NCI-H2171 treated with DMSO at 0.1 percent for 48 hours (cell line): ENCODE measurements at places on chromosomes 3 and 15.

GRCh38 chr15:37084602-37085001 lies 15.7 kb downstream of the MEIS2 start:
- no peak for DNase-seq

DNA sequence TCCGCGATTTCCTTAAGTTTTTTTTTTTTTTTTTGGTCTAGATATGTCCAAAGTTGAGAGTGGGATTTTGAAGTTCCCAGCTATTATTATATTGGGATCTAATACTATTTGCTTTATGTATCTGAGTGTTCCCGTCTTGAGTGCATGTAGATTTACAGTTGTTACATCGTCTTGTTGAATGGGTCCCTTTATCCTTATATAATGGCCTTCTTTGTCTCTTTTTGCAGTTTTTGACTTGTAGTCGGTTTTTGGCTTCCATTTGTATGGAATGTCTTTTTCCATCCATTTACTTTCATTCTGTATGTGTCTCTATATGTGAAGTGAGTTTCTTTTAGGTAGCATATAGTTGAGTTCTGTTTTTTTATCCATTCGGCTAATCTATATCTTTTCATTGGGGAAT lies 35.6 kb downstream of the CRYBG3 start:
- DNase-seq = no peak

DNA sequence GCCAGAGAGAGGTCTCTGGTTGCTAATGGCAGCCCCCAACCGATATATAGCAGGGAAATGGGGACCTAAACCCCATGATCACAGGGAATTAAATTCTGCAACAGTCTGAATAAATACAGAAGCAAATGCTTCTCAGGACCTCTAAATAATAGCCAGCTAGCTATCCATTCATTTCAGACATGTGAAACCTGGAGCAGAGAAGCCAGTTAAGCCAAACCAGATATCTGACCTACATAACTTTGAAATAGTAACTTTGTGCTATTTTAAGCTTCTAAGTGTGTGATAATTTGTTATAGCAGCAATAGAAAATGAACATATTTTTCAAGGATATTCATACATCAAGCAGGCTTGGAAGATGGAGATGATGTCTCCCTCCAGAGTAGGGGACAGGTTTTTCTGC lies 1062.9 kb upstream of the CADM2 start:
- DNase-seq = no peak

DNA sequence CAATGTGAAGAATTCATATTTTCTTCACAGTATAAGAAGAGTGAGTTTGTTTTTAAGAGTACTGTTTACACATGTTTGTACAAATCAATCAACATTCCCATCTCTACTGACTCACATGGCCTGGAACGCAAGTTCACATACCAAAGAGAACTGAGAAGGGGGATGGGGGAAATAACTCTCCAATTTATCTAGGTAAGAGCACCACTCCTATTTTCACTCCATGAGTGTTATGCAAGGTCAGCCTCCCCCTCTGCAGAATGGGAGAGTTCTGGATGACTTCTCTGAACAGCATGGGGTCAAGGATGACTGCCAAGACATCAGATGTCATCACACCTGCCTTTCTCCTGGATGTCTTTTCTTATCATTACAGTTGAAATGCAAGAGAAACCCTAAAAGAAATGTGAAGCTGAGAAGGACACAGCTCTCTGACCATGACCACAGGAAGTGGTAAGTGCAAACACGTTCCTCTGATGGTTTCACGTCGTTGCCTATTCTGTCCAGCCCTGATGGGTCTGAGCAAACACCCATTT lies 95.2 kb downstream of the SEMA6D start:
- DNase-seq = no peak

DNA sequence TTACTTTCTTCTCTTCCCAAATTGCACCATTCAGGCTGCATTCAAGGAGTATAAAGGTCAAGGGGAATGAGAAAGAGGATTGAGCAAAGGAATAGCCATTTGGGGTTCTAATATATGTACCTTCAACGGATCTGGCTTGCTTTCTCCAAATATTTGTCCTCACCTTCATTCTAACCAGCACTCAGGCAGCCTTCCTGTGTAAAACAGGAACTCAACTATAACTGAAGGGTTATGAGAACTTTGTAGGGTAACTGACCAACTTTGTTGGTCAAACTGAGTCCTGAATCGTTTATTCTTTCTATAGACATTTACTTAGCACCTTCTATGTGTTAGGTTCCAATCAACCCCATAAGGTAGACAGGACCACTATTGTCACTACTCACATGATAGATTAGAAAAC lies 5.1 kb upstream of the CPOX start:
- no peak for DNase-seq
